Body of pancreas (tissue), 4 donors: ENCODE measurements at places on chromosomes 3 and 15. TPM values are rescaled to one million over a fixed set of nuclear protein-coding genes. Genes with fewer than 3 reads are reported as not detected.

GRCh38 chr15:42553554-42553953 lies 4.9 kb downstream of the HAUS2 start:
- DNase-seq, result no peak

The RPL39L gene
- not detected for total RNA-seq

DNA sequence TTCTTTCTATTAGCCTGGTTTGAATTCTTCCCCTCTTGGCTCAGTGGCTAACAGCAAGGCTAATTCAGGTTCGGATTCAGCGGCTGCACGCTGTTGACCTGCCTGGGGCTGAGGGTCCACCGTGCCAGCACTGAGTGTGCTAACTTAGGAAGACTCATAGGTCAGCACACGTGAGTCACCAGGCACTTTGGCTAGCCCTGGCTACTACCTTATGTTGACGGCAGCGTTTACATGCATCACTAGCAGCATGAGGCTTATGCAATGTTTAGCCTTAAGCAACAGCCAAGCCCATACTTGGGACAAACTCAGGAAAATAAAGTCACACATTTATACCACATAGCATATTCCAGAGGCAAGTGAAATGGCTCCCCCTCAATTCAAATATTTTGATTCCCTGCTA lies 137.7 kb downstream of the RAB11A start:
- no peak for DNase-seq

The TUSC7 gene
- not detected for total RNA-seq

GRCh38 chr3:162367429-162368260 lies 871.0 kb downstream of the OTOL1 start:
- DNase-seq, result no peak

DNA sequence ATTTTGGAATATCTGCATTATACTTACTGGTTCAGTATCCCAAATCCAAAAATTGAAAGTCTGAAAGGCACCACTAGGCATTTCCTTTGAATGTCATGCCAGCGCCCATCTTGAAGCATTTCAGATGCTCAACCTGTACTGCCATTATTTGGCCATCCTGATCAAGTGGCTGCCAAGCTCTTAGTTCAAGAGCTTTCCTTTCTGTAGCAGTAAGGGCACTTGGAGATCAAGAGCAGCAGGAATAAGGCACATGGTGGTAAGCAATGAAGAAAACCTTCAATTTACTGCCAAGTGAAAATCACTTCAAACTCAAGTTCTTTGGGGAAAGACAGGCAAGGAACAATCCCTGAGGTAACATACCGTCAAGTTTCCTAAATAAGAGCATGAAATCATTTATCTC lies 10.0 kb downstream of the RHOA start:
- DNase-seq, result no peak

DNA sequence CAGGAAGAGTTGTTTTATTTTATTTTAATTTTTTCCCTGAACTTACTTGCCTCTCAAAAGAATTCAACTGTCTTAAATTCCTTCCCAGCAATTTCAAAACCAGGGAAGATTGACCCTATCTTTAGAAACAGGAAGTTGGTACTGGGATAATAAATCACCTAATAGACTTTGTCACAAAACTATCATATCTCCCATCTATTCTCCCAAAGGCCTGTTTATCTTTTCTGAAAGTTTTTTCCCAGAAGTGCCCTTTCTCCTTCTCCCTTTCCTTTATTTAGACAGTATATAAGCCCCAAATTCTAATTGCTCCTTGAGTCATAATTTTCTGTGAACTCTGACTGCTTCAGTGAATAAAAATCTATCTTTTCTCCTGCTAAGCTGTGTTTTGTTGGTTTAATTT lies 2.9 kb upstream of the RNF7 start:
- DNase-seq, result no peak

- no peak for DNase-seq
Observed at GRCh38 chr3:111769992-111770352, 89.1 kb upstream of the PHLDB2 start.

The TEX55 gene
- total RNA-seq, result not detected

The PLSCR2 gene
- not detected for total RNA-seq

GRCh38 chr3:48945432-48945831 lies 26.8 kb downstream of the ARIH2 start:
- DNase-seq, result no peak

The AHSG gene
- total RNA-seq, result not detected

DNA sequence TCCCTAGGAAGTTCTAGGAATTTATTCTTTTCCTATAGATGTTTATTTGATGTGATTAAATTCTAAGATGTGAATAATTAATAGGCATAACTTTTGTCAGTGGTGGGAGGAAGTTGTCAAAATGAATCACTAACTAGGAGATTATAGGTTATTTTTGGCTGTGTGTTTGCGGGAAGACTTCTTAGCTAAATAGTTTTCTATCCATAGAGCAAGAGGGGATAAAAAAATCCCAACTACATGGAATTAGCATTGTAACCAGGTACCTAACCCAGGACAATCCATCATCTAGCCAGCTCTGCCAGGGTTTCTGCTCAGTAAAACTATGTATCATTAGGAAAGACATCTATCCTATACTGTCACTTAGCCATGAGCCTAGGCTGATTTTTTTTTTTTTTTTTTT lies 23.9 kb downstream of the SLC30A4 start:
- DNase-seq, result no peak

GRCh38 chr3:21722768-21723167 lies 28.2 kb downstream of the ZNF385D start:
- no peak for DNase-seq

GRCh38 chr15:51252671-51253070 lies 85.7 kb downstream of the CYP19A1 start:
- no peak for DNase-seq

DNA sequence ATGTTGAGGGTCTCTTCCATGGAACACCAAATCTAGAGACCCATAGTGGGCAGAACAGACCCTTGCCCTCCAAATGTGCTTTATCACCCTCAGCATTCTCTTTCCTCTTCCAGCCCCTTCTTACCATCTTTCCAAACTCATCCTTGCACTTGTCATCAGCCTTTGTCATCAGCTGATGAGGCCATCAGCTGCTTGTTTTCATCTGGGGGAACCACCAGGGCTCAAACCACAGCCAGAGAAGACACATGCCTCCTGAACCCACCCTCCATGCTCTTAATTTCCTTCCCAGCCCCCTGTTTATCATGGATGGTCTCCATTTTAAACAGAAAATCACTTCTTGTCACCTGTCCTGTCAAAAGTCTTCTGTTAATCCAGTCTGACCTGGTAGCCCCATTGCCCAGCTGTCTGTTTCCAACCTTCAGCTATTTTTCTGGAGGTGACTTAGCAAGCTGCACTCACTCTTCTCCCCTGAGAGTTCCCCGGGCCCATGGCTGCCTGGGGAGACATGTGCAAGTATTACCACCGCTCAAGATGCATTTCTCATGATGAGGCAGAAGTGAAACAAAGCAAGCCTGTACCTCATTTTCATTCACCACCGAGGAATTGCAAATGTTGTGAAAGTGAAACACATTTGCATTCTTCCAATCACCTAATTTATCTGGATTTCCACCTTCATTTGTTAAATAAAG lies 14.7 kb upstream of the SYNM start:
- DNase-seq, result no peak

GRCh38 chr15:75153565-75154276 lies 48.0 kb upstream of the C15orf39 start:
- no peak for DNase-seq
